ENCODE measurements at places on chromosomes 12 and 14.
A peak's percentile ranks its signal among the peaks of the same experiment; 100 is the strongest.

DNA sequence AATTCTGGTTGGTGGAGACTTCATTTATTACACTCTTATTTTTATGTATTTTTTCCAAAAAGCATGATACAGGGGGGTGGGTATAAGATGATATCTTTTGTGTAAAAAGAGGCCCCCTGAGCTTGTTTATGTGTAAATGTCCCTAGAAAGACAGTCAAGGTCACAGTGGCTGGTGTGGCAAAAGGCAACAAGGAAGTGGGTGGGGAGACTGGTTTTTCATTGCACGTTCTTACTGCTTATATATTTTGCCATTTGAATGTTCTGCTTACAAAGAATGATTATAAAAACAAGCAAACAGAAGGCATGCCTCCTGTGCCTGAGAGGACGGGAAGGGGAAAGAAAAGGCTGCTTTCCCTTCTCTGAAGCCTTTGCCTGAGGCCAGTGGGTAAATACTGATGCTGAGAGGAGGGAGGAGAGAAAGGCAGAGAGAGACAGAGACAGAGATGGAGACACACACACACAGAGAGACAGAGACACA, 24.1 kb upstream of the ADIPOR2 start:
- no peak for DNase-seq

- no peak for DNase-seq
Observed at GRCh38 chr14:93308686-93309345, 24.0 kb downstream of the BTBD7 start.

DNA sequence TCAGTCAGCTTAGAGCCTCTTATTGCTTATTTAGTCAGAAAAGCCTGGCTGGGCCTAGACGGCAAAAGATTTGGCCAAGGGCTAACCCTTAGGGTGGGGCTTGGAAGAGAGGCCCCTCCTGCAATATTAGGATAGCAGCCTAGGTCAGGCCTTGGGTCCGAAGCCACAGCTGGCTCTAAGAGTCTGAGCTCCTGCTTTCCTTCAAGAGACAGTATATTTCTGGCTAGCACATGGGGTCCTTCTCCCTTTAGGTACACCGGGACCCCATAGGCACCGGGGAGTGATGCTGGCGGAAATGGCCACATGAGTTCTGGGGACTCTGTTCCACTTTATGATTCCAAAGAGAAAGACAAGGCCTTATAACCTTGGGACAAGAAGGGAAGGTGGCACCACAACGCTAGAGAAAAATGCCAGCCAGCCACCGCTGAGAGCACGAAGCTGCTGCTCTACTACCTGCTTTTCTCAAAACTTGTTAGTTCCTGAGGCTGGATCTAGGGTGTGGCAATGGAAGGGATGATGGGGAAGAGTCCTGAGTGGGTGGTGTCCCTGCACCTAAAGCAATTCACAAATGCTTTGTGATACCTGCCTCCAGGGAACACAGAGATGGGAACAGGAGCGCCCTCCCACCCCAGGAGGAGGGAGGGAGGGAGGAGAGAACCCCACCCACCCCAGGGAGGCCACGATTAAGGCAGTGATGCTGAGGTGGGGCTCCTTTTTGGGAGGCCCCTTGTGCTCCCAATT, 3.1 kb upstream of the AVIL start:
- no peak for DNase-seq

DNA sequence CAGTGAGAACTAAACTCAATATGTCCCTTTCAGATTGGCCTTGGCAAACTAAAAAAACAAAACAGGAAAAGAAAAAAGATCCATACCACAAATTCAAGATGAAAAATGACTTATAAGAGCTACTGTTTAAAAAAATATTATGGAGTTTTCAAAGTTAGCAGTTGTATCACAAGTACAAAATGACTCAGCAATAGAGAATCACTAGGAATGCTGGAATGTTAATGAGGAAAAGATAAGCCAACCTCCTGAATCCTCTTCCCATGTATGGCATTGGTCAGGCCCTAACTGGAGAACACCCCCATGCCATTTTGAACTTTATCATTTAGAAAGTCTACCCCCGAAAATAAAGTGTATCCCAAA, 62.2 kb downstream of the PPP1R36 start:
- DNase-seq: no peak

- DNase-seq: no peak
Observed at GRCh38 chr14:20659813-20660395, 18.4 kb upstream of the OR6S1 start.

DNA sequence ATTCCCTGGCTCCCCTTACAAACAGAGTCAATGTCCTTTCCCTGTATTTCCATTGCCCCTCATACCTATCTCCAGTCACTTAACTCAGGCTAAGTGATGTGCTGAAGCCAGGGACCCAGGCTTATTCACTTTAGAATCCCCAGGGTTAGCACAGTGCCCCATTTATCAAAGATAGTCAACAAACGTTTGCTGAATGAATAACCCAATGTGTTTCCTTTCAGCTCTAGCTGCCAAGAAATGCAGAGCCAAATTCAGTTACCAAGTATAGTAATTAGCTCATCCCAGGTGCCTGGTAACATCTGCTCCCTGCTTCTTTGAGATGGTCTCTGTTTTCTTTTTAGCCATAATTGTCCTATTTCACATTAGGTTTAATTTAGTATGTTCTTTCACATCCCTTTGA, 189.5 kb downstream of the PHLDA1 start:
- DNase-seq: no peak

DNA sequence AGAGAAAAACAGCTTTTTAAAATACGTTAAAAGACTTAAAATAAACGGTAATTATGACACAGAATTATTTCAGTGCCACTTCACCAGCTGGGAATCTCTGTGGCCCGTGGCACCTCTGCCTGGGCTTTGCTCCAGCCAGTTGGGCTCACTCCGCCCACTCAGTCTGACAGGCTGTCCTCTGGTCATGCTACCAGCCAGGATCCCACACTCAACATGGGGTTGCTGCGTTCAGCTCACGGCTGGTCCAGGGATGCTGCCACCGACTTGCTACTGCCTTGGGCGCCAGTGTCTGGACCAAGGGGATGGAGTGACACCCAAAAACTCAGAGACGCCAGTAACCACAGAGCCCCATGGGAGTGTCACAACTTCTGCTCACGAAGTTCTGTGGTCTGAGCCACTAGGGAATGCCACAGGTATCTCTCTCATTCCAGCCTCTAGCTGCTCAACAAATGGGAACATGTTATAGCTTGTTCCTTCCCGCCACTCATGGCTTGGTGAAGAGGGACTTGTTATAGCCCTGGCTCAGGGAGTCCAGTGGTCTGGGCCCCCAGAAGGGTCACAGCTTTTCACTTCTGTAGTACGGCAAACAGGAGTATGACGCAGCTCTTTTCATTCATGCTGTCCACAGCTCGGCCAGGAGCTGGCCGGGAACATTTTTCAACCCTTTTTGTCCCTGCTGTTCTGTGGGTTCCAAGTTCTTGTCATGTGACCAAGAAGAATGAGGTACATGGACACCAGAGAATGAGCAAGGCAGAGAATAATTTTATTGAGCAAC, 23.4 kb upstream of the ATXN7L3B start:
- no peak for DNase-seq

- DNase-seq: no peak
Observed at GRCh38 chr12:64147011-64147631, 75.0 kb downstream of the KICS2 start.

- peak; percentile 28 for DNase-seq
Observed at GRCh38 chr12:64459394-64459891, 7.5 kb downstream of the TBK1 start.

- DNase-seq: no peak
Observed at GRCh38 chr12:106629797-106630659, 47.2 kb downstream of the RFX4 start.

DNA sequence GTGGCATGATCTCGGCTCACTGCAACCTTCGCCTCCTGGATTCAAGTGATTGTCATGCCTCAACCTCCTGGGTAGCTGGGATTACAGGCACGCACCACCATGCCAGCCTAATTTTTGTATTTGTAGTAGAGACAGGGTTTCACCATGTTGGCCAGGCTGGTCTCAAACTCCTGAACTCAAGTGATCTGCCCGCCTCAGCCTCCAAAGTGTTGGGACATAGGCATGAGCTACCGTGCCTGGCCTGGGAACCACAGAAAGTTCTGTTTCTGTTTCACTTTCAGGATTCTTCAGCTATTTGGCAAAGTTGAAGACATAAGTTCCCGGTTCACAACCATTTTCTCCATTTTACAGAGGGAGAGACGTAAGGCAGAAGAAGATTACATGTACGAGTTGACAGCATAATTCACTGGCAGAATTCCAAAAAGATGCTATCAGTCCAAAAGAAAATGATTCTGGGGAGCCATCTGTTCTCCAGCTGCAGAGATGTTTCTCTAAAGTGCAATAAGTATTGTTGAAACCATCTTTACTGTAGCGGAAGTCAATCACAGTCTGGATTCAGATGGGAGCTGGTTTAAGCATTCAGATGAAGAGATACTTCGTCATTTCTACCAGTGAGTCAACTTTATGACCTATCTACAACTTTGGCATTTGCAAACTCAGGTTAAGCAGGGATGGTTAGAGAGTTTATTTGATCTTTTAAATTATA, 8.1 kb upstream of the RNF34 start:
- peak; percentile 39 for DNase-seq

- no peak for DNase-seq
Observed at GRCh38 chr12:124442772-124443445, 124.5 kb downstream of the NCOR2 start.

DNA sequence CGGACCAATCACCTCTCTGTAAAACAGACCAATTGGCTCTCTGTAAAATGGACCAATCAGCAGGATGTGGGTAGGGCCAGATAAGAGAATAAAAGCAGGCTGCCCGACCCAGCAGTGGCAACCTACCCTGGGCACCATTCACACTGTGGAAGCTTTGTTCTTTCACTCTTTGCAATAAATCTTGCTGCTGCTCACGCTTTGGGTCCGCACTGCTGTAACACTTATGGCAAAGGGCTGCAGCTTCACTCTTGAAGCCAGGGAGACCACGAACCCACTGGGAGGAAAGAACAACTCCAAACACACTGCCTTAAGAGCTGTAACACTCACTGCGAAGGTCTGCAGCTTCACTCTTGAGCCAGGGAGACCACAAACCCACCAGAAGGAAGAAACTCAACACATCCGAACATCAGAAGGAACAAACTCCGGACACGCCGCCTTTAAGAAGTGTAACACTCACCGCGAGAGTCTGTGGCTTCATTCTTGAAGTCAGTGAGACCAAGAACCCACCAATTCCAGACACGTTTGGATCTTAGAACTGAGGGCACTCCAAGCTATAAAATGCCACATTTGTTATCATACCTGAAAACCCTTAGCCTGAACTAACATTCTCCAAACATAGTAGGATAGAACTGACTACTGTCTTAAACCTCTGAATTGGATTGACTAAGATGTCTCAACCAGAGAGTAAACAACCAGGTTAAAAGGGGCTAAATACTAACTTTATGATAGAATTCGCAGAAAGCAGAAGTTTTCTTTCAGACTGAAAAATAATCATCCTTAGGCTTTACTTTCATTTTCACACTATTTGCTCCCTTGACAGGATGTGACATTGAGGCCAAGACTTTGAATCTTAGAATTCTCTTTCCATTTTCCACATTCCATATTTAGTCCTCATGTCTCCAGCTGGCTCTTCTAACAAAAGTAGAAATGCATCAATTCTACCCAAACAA, 33.6 kb downstream of the CDKL1 start:
- peak; percentile 64 for DNase-seq

GRCh38 chr14:23521785-23522640, 29.6 kb downstream of the ZFHX2 start:
- DNase-seq: no peak

GRCh38 chr12:68336889-68337303, 4.7 kb upstream of the MDM1 start:
- no peak for DNase-seq

GRCh38 chr14:95341115-95341514, 21.4 kb upstream of the CLMN start:
- no peak for DNase-seq

GRCh38 chr12:24172031-24172772, 222.7 kb upstream of the SOX5 start:
- no peak for DNase-seq

GRCh38 chr12:538731-539539, 79.2 kb downstream of the B4GALNT3 start:
- DNase-seq: peak; percentile 77

- no peak for DNase-seq
Observed at GRCh38 chr12:119665164-119665929, 2.6 kb upstream of the PRKAB1 start.

DNA sequence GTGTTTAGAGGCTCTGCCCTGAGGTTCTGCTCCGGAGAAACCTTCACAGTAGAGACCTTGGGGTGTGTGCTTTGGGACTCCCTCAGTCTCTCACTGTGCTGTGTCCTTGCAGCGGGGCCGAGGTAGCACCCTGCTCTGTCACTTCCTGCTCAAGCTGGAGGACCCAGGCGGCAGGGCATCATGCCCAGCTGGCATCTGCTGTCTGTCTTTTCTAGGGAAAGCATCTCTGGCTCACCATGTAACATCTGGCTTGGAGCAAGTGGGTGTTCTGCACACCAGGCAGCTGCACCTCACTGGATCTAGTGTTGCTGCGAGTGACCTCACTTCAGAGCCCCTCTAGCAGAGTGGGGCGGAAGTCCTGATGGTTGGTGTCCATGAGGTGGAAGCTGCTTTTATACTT, 124.5 kb downstream of the ESRRB start:
- no peak for DNase-seq

All from CD4-positive, alpha-beta T cell treated with Interleukin-10 for 1 hour (primary cell).